ENCODE measurements at places on chromosomes 4 and X. TPM values are rescaled to one million over a fixed set of nuclear protein-coding genes. Genes with fewer than 3 reads are reported as not detected.

- DNase-seq = no peak
Measured at GRCh38 chr4:55912249-55912648, 36.5 kb upstream of the CEP135 start.

DNA sequence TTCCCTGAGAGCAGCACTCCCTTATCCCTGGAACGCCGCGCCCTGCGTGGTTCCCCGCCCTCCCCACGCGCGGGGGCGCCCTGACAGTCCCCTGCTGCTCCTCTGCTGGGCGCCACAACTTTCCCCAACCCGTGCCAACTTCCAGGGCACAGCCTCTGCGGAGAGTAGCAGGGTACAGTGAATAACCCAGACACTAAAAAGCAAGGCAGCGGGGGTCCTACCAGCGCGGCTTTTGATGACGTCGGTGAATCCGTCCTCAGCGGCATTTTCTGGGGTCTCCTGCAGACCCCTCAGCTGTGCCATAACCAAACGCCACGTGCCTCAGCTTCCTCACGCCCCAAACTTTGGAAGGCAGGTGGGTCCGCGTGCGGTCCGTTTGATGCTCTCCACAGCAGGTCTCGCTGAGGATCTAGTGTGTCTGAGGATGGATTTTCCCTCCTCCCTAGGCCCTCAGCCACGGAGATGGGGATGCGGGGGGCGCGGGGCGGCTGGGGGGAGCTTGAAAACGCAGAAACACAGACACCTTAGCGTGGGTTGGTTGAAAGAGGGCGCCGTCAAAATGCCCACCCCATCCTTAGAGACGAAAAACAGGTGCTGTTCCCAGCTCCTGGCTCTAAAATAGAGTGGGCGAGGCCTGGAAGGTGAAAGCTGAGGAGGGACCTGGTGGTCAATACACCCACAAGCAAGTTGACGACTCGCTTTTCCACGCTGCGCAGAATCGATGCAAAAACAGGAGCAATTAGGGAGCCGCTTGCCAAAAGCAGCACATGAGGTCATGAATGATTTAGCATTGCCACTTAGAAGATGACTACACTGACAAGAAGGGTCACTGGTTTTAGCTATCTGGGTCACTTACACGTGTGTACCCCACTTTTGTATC, 405.6 kb downstream of the FAM47A start:
- no peak for DNase-seq

PDZD4 gene
- total RNA-seq = not detected

GRCh38 chr4:36177946-36178345, 66.4 kb downstream of the ARAP2 start:
- no peak for DNase-seq

- no peak for DNase-seq
Measured at GRCh38 chr4:744212-744841, 38.7 kb downstream of the PCGF3 start.

- peak; percentile 74 for DNase-seq
Measured at GRCh38 chr4:76198411-76199237, 15.0 kb downstream of the SCARB2 start.

STATH gene
- not detected for total RNA-seq

- no peak for DNase-seq
Measured at GRCh38 chr4:151347490-151348235, 22.3 kb upstream of the SH3D19 start.

GRCh38 chrX:97367125-97367524, 483.4 kb downstream of the RPA4 start:
- DNase-seq = peak; percentile 0

DNA sequence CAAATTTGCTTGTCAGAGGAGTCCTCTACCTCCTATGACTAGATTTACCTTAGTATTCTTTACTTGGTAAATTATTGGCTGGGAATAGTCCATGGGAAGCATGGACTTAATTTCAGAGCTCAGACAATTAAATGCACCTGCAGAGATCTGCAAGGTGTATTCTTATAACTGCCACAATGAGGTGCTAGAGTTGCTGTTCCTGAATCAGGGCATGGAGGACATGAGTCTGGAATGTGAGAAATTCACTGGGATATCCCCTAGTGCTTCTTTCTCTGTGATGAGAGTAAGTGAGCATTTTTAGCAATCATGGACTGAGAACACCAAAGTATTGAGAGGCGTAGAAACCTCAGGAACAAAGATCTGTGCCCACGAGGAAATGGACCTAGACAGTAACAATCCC, 32.9 kb upstream of the GRID2 start:
- no peak for DNase-seq

Measured in HFFc6 (cell line).